ENCODE measurements at places on chromosomes 1 and 21.
A peak's percentile ranks its signal among the peaks of the same experiment; 100 is the strongest.

DNA sequence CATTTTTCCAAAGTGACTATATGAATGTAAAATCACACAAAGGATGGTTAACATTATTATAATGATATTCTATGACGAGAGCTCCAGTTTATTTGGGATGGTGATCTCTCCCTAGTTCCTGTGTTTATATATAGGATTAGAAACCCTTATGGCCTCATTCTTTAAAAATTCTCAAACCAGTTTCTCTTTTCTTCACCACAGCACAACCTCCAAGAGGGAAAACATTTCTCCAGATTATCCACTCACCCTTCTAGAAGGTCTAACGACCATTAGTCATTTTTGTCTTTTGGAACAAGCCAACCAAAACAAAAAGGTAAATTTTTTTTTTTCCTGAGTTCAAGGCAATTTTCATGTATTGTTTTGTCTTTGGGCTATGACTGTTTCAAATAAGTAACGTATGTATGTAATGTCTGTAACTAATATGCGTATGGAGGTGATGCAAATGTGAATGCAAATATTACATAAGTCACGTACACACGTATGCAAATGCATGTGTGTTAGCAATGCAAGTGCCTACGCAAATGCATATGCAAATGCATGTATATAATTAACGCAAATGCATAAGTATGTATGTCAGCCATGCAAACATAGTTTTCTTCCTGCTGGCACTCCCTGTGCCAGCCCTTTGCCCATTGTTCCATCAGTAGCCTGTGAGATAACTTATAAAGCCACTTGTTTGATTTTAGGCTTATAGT lies 72.5 kb upstream of the MORC3 start:
- DNase-seq, result no peak

- DNase-seq, result no peak
These were observed 14.2 kb downstream of the PODN start for GRCh38 chr1:53076165-53076564.

DNA sequence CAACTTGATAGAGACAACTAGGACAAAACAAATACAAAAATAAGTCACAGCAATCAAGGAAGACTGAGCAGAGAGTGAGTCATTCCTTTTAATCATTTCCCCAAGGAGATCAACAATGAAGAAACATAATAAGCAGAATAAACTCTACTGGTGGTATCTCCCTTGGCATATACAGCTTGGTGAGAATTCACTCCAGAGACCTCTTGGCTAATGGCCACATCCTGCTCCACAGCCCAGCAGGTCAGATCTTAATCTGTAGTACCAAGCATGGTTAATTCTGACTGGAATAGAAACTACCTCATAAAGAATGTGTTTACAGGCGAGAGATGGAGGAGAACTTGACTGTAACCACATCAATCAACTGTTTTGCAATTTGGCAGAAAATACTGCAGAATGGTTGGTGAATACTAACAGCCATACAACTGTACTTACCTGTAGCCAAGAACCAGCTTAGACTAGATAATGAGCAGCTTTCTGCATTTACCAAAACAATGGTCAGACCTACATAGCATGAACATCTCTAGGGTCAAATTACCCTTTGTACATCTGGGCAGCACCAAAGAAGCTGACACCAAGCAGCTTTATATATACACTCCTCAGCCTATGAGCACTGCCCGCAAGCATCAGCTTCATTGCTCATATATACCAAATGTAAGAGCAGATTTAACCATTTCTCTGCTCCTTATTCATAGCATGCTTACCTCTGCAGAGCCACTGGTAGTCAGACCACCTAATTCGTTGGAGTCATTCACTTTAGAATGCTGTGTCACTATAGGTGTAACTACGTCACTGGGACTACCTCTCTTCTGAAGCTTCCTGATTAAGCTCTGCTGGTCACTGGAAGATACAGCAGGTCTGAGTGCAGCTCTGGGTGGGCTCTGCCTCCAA lies 51.0 kb downstream of the KIAA0319L start:
- DNase-seq, result peak; percentile 71

- DNase-seq, result peak; percentile 12
These were observed 25.7 kb downstream of the MIA3 start for GRCh38 chr1:222643606-222643937.

DNA sequence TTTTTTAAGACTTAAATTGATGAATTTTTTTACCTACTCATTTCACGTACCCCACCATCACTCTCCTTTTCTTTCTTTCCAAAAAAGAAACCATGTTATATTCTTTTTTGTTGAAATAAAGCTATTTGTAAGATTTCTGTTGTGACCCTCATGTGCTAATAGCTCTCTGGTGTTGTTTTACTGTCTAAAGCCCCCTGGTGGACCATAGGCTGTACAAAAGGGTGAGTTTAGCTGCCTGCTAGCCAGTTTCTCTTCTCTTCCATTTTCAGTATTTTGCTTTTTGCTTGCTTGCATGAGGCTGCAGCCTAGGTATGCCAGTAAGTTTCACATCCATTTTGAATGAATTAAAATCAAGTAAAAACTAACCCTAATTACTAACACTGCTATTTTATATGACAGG lies 15.6 kb upstream of the VAMP3 start:
- no peak for DNase-seq

GRCh38 chr1:47637111-47637685 lies 199.4 kb downstream of the FOXD2 start:
- no peak for DNase-seq

- peak; percentile 14 for DNase-seq
These were observed 36.6 kb downstream of the GJA5 start for GRCh38 chr1:147723691-147724323.

DNA sequence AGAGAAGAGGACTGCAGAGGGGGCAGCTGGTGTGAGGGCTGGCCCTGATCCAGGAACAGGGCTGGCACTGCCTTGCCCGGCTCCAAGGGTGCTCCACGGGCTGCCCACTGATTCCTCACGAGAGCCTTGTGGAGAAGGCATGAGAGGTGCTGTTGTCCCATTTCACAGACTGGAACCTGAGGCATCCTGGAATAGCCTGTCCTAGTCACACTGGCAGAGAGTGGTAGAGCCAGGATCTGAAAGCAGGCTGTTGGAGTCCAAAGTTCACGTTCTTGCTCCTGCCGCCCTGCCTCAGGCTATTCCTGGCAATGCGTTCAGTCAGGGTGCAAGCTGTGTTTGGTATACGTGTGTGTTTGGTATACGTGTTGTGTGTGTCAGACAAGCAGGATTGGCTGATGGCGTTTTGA lies 1.8 kb downstream of the RER1 start:
- DNase-seq, result no peak

GRCh38 chr1:221778125-221778524 lies 36.2 kb upstream of the DUSP10 start:
- DNase-seq, result no peak

DNA sequence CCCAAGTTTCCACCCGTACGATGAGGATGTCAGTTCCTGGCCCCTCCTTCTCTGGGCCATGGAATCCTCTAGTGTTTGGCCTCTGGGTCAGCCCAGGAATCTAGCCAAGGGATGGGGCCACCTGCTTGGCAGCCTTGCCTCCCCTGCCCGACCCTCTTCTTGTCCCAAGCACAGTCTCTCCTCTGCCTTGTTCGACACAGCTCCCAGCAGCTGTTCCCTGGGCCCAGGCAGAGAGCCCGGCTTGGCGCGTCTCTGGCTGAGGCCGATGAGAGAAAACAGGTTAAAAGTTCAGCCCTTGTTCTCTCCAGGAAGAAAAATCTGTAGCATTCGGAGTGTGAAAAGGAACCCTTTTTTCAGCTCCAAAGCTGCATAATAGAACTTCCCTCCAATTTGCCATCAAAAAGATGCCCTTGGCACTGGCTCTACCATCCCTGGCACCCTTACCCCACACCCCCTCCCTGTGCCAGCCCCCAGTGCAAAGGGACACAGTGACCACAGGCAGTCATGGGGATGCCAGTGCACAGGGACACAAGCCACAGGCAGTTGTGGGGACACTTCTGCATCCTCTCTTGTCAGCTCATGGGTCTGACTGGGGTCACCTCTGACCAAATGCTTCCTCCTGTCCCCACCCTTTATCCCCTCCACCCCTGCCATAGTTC lies 68.4 kb downstream of the EPHB2 start:
- DNase-seq, result no peak

GRCh38 chr1:54614563-54614962 lies 8.8 kb downstream of the FAM151A start:
- DNase-seq, result no peak

- no peak for DNase-seq
These were observed 218.5 kb downstream of the PLA2G4A start for GRCh38 chr1:187047298-187047697.

- no peak for DNase-seq
These were observed 297.7 kb downstream of the PTPRC start for GRCh38 chr1:198936371-198937083.

GRCh38 chr1:66951513-66951912 lies 26.7 kb downstream of the MIER1 start:
- no peak for DNase-seq

- DNase-seq, result no peak
These were observed 55.5 kb upstream of the CNN3 start for GRCh38 chr1:94982398-94982797.

GRCh38 chr1:3922201-3922725 lies 22.2 kb upstream of the C1orf174 start:
- no peak for DNase-seq

DNA sequence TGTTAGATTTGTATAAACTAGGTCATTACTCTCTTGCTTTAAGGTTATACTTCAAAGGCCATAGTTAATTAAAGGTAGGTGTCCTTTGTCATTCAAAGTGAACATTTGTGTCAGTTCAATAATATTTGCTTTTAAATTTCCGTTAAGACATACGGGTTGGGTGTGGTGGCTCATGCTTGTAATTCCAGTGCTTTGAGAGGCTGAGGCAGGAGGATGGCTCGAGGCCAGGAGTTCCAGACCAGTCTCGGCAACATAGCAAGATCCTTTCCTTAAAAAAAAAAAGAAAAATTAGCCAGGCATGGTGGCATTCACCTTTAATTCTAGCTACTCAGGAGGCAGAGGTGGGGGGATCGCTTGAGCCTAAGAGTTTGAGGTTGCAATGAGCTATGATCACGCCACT lies 80.4 kb downstream of the KIF26B start:
- no peak for DNase-seq

- peak; percentile 39 for DNase-seq
These were observed 34.9 kb downstream of the CENPF start for GRCh38 chr1:214637722-214638458.

DNA sequence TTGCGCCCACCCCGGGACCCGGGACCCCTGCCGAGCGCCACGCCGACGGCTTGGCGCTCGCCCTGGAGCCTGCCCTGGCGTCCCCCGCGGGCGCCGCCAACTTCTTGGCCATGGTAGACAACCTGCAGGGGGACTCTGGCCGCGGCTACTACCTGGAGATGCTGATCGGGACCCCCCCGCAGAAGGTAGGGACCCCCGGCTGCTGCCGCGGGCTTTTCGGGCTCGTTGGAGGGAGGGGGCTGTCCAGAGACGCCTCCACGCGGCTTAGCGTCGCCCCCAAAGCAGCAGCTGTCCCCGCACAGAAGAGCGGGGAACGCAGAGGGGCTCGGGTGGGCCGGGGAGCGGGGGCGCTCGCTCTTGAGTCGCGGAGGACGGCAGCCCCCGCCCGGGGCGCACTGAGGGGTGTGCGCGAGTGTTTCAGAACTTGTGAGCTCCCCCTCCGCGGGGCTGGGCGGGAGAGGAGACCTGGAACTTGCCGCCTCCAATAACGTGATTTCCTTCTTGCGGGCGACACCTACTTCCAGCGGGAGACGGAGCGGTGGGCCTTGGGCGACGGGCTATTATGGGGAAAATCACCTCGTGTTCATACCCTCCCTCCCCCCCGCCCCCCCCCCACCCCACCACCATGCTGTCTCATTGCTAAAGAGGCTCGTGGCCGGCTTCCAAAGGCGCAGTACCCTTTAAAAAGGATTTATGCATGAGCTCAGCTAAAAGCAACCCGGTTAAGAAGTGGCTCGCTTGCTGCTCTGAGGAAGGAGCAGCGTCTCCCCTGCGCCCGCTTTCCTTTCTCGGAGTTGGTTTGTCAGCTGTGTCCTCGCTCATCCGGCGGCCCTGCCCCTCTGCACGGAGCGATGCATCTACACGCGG lies 664 bp downstream of the BACE2 start:
- peak; percentile 48 for DNase-seq

GRCh38 chr1:173506437-173506836 lies 29.3 kb downstream of the PRDX6 start:
- no peak for DNase-seq

DNA sequence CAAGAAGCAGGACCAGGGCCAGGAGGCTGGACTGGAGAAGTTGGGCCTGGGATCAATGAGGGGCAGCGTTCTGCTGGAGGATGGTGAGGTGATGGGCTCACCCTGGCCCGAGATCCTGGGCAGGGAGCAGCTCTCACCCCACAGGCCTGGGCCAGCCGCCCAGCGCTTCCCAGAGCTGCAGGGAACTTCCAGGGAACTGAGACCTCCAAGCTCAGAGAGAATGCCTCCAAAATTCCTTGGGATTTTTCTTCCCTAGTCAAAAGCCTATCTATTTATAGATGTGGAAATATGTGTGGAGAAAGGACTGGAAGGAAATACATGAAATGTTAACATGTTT lies 121.2 kb downstream of the SPSB1 start:
- no peak for DNase-seq

DNA sequence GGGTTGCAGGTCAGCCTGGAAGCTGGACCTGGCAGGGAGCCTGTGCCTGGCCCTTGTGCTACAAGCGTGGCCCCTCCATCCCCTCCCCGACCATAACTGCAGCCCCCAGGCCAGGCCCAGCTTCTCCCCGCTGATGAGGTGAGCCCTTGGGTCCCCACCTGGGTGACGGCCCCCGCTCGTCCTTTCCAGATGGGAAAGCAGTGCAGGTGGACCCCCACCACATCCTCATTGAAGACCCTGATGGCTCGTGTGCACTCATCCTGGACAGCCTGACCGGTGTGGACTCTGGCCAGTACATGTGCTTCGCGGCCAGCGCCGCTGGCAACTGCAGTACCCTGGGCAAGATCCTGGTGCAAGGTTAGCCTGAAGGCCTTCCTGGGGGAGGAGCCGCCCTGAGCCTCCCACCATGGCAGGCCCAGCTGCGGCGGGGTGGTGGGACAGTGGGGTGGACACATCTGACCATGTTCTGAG lies 56.9 kb downstream of the TRIM11 start:
- no peak for DNase-seq

DNA sequence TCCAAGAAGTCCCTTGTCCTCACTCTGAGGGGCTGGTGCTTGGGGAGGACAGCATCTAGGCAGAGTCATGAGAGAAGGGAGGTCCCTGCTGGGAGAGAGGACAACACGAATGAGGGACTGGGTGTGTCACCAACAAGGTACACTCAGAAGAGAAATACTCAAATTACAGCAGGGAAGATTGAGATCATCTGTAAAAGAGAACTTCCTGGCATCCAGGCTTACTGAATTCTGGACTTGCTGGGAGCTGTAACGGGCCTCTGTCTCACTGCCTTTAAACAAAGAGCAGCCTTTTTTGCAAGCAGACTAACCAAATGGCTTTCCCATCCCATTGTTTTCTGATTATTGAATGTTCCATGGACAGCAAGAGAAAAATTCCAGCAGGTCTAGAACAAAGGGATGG lies 195.7 kb upstream of the RAB4A start:
- DNase-seq, result no peak

- DNase-seq, result no peak
These were observed 134.7 kb downstream of the FAM78B start for GRCh38 chr1:166031932-166032571.

DNA sequence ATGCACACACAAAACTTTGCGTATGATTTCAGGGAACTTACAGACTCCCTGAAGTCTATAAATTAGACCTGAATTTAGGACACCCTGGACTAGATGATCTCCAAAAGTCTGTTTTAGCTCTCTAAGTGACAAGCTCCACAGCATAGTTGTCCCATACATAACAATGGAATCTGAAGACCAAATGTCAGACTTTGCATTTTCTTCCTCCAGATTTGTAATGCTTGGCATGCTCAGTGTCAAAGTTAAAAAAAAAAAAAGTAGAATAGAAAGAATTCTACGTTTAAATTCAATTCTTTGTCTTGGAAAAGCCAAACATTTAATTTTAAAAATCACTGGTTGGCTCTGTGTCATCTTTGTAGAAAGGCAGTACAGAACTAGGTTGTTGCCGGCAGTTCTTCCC lies 66.7 kb downstream of the OLFML2B start:
- DNase-seq, result no peak
